ENCODE measurements at places on chromosomes 5 and 9.

DNA sequence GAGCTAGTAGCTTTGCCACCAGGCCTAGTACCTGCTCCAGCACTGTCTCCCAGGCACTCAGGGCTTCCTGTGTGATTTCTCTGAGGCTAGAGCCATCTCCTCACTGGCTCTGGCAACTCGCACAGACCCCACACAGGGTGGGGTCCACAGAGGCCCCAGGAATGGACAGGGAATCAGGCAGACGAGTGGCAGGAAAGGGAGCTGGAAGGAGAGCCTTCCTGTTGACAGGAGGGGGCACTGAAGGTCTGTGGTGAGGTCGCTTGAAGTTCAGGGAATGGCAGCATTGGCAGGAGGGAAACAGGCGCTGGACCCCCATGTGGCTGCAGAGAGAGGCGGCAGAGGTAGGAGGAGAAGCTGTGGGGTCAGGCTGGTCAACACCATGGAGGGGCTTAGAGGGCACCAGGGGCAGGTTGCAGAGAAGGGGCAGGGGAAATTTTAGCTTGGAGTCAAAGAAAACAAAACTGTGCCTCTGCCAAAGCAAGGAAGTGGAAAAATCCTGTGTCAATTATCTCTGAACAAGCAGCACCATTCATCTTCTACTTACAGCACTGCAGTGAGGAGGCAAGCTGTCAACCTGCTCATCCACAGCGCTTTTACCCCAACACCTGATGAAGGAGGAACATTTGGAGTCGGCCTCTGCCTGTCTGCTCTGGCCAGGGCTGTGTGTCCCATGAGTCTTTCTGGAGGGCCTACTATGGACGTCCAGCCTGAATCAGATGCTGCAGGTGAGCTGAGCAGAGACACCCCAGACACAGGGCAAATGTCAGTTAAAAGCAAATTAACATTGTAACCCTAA lies 270.2 kb downstream of the FSTL4 start:
- DNase-seq = no peak

DNA sequence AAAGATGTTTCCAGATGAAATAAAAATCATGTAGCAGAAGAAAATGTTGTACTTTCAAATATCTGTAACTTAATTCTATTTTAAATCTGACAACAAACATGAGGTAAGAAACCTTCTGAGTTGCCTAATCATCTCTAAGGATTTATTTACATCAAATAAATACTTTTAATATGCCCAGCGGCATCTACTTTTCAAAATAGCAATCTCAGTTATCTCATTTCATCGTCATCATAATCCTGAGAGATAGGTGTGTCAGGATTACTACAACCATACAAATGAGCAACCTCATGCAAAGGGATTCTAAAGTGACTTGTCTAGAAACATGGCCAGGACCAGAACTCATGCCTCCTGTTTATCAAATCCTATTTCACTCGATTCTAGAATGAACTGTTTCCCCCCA lies 49.5 kb downstream of the DENND1A start:
- no peak for DNase-seq

GRCh38 chr9:122991370-122991830 lies 42.1 kb upstream of the GPR21 start:
- DNase-seq = peak; percentile 46

DNA sequence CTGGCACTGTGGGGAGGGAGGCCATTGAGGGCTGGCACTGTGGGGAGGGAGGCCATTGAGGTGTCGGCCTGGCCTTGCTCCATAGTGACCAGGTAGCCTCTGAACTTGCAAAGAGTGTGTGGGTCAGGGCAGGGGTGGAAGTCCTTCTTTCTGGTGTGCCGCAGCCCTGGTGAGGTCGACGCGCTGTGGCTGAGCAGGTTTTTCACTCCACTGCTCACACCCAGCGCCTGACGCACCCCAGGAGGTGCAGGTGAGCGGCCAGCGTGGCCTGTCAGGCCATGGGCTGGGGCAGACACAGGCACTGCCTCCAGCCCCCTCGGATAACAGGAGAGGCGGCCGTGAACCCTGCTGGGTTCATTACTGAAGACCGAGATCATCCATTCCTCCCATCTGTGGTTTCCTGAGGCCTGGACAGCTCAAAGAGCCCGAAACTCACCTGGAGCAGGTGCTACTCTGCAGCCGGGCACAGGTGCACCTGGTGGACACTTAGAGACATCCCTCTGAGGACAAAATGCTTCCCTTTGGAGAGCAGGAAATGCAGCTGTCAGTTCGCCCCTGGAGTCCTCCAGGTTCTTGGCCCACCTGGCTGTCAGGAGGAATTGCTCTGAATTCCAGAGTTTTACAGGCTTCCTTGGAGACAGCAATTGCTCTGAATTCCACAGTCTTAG lies 32.4 kb downstream of the LHX3 start:
- no peak for DNase-seq

- peak; percentile 23 for DNase-seq
Measured at GRCh38 chr9:71638627-71639026, 129.7 kb downstream of the CEMIP2 start.

GRCh38 chr9:36820392-36820861 lies 213.6 kb downstream of the PAX5 start:
- DNase-seq = no peak

Measured in activated CD4-positive, alpha-beta T cell treated with anti-CD3 and anti-CD28 coated beads, Interleukin-2, amount 10 ng/mL, durations not matched to agents 7 days and 5 days (primary cell).